ENCODE measurements at places on chromosomes 5 and 9.

DNA sequence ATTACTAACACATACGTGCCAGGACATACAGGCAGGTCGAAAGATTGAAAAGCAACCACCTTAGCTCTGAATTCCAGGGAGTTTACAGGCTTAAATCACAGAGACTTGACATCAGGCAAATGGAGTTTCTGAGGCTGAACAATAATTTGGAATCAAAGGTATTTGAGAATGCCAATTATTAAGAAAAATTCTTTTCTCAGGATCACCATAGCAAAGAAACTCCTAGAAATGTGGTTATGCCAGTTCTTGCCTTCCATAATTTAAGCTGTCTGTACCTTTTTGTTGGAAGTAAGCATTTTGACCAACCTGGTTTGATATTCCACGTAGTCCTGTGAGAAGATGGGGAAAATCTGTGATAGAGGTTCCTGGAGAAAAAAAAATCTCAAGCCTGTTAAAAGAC lies 312.4 kb upstream of the SMARCA2 start:
- DNase-seq = no peak

DNA sequence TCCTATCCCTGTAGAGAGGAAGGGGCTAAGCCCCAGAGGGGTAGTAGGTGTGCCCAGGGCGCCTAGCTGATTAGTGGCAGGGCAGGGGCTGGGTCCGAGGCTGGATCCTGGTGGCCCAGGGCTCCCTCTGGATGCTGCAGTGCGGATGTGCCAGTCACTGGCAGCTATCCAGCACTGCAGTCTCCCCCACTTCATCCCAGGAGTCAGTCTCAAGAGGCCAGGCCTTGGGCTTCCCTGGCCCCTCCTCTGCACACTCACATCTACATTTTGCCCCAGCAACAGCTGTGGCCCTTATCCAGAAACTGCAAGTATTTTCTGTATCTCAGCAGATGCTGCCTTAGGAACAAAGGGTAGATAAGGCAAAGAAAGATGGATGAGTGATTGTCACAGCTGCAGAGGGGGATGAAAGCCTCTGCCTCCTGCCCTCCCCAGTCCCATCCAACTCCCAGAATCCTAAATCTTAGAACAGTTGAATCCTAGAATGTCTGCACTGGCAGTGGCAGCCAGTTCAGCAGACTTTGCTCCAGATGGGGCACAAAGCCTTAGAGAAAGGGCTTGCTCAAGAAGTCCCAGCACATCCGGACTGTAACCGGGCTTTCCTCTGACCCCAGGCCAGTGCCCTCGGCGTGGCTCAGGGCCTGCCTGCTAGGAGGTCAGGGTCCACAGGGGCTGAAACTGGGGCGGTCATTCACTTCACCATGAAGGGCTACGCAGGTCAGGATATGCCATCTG lies 1.6 kb downstream of the ANXA6 start:
- DNase-seq = no peak

DNA sequence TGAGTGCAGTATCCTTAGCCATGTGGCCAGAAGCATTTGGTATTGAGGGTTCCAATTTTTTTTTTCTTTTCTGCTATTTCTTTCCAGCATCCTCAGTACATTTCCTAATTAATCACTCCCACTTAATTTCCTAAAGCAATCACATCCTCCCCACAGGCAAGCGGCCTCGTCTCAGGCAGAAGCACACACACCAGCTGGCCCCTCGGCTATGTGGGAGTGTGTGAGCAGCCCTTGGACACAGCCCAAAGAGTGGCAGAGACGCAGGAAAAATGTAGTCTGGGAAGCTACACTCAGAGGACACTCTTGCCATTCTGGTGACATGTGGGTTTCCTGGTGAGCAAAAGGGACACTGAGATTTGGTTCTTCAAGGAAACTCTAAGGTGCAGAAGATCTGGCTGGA lies 20.7 kb downstream of the SLIT3 start:
- DNase-seq = no peak

GRCh38 chr5:72855821-72856220 lies 39.4 kb downstream of the TNPO1 start:
- DNase-seq = no peak

GRCh38 chr9:2602704-2603116 lies 18.9 kb upstream of the VLDLR start:
- DNase-seq = no peak

- no peak for DNase-seq
These were observed 696.5 kb upstream of the CDH9 start for GRCh38 chr5:27734838-27735237.

- DNase-seq = no peak
These were observed 175.8 kb upstream of the GAS1 start for GRCh38 chr9:87122947-87123685.

- no peak for DNase-seq
These were observed 42.9 kb upstream of the FBXW11 start for GRCh38 chr5:172049226-172049796.

DNA sequence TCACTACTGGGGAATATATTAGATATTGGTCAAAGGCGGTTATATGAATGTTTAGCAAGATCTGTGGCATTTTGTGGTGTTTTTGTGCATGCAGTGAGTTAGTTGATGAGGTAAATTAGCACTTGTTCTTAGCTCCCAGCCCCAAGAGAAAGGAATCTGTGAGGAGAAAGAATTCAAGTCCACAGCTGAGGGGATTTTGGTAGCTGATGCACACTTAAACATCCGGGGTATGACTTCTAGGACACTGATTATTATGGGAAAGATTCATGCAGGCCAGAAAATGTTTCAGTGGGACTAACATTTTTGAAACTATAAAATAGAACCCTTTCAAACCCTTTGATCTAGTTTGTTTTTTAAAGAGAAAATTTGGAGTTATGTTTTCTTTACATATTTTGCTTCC lies 118.2 kb upstream of the RPS23 start:
- no peak for DNase-seq

- DNase-seq = no peak
These were observed 30.1 kb downstream of the PRKACG start for GRCh38 chr9:68983522-68984424.

DNA sequence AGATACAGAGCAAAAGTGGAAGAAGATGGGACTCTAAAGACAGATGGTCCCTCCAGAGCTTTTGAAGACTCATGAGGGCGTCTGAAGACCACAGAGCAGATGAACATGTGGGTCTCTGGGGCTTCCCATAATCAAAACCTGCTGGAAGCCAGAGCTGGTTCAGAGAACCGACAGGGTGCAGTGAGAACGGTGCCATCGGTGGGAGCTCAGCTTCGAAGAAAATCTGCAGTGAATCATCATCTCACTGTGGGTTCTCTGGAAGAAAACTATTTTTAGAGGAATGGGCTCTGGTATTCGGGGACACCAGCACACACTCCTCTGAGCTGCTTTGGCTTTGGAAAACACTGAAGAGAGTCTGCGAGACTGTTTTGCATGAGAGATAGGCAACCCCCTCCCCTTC lies 222.4 kb upstream of the PANK3 start:
- DNase-seq = no peak

- no peak for DNase-seq
These were observed 29.2 kb downstream of the CDKN2A start for GRCh38 chr9:21964925-21965385.

DNA sequence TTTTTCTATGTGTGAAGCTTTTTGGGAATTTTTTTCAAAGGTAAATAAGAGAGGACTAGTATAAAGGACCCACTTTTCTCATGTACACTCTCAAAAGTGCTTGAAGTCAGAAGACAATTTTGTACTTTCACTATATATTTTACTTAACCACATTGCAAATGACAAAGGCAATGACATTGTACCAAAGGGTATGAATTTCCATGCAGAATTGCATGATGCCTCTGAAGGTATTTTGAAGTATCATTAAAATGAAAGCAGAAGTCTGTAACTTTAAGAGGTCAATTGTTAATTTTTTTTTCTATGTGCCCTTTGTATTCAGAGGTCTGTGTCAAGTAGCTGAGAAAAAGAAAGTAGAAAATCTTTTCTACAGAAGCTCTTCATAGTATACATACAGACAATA lies 84.7 kb downstream of the ST8SIA4 start:
- DNase-seq = no peak

DNA sequence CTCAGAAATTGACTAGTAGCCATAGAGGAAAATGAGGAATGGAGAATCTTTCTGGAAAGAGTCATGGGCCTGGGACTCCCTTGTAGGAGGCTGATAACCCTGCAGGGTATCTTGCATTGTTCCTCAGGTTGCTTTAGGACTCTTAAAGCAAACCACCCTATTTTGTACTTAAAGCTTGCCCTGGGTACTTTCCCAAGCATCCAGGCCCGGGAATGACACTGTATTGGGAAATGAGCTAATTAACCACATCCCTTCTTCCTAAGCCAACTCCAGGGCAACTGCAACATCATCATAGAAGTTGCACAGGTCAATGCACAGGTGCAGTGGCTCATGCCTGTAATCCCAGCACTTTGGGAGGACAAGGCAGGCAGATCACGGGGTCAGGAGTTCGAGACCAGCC lies 55.9 kb downstream of the UGCG start:
- DNase-seq = no peak

DNA sequence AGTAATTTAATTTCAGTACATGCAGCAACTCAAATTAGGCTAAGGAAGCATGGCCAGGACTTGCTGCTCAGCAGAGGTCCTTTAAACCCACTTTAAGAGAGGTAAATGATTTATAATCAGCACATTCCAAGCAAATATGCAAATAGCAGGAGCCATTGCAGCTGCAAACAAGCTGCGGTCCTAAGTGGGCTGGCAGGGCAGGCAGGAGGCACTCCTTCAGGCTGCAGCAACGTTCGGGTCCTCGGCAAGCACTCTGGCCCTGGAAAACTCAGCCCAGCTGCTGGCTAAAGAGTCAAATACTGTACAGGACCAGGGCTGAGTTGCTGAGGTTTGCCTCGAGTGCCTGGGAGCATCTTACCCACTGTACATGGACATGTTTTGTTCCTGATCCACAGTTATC lies 126.9 kb downstream of the FSTL4 start:
- no peak for DNase-seq

DNA sequence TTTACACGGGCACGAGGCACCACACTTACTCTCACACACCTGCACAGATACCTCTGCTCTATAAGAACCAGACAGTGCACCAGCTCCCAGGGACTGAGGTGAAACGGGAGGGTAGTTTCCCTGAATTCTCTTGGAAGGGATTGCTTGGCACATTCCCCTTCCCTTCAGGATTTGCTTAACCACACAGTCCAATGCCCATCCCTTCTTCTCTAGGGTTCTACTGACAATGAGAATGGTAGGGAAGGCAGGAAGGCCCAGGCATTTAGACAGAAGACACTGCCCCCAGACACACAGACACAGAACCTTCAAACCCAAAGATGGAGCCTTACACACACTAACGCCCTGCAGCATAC lies 704 bp upstream of the LHX6 start:
- no peak for DNase-seq

DNA sequence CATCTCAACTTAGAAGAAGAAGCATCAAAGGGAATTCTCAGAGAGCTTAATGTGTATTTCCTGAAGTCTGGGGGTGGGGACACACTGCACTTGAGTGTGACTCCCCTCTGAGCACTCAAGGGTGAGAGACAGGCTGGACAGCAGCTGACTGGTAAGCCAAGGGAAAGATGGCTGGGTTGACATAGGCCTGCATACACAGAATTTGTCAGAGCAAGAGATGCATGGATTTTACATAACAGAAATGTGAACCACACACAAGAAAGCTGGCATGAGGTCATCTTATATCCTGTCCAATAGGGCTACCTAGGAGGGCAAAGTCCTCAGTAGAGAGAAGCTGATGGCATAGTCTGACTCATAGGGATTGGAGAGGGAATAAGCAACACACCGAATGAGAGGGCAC lies 114.3 kb upstream of the EPB41L4A start:
- no peak for DNase-seq

DNA sequence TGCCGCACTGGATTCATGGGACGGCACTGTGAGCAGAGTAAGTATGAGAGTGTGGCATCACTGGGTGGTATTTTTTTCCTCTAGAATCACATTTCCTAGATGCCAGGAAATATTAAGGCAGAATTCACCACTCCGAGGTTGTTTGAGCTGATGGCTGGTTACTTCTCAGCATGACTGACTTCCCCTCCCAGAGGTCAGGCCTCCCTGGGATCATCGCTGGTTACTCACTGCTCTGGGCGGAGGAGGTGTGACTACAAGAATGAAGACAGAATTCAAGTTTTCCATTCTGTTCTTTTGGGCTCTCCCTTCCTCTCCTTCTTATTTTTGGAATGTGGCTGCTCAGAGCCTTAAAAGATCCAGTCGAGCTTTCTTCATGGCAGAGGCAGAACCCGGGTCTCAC lies 76.6 kb upstream of the PRRC1 start:
- DNase-seq = no peak

GRCh38 chr5:66882606-66883227 lies 286.5 kb downstream of the MAST4 start:
- no peak for DNase-seq

GRCh38 chr9:136992819-136993369 lies 672 bp downstream of the PAXX start:
- no peak for DNase-seq

GRCh38 chr5:151240924-151241635 lies 11.9 kb upstream of the GM2A start:
- no peak for DNase-seq

- DNase-seq = no peak
These were observed 21.8 kb upstream of the UBTD2 start for GRCh38 chr5:172305380-172305779.

GRCh38 chr5:119360905-119361593 lies 5.2 kb downstream of the TNFAIP8 start:
- DNase-seq = no peak

DNA sequence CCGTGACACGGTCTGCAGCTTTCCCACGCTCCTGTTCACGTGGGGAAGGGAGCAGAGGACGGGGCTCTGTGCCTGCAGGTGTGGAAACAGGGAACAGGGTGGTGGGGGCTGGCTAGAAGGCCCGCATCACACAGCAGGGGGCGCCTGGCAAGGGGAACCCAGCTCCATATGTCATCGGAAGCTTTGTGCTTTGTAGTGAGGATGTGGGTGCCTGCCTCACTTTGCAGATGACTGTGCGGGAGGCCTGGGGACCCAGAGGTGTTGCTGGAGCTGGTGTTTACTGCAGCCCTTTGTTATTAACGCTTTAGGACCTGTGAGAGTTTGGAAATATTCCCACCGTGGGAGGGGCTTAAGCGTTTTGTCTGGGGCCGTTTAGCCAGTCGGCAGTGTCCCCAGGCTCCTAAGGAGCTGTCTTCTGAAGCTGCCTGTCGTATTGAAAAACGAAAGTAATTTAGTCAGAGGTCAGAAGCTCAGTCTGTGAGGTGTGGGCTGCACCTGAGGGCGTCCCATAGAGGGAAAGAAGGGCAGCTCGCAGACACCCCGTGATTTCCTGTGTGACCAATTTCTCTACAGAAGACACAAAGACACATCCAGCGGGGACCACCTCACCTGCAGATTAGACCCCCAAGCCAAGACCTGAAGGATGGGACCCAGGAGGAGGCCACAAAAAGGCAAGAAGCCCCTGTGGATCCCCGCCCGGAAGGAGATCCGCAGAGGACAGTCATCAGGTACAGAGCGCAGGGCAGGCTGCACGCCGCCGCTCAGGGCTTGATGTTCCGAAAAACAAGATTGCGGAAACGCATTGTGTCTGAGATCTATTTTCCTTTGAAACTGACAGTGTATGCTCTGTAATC lies 9.1 kb downstream of the MAN1B1 start:
- no peak for DNase-seq

- DNase-seq = no peak
These were observed 13.2 kb upstream of the LHX2 start for GRCh38 chr9:123998278-123998925.

Measured in left renal cortex interstitium (tissue), 4 donors.